ENCODE measurements at places on chromosomes 7 and 10.
A peak's percentile ranks its signal among the peaks of the same experiment; 100 is the strongest.

- DNase-seq = peak; percentile 5
Observed at GRCh38 chr10:14879928-14880193, 1.2 kb downstream of the SUV39H2 start.

DNA sequence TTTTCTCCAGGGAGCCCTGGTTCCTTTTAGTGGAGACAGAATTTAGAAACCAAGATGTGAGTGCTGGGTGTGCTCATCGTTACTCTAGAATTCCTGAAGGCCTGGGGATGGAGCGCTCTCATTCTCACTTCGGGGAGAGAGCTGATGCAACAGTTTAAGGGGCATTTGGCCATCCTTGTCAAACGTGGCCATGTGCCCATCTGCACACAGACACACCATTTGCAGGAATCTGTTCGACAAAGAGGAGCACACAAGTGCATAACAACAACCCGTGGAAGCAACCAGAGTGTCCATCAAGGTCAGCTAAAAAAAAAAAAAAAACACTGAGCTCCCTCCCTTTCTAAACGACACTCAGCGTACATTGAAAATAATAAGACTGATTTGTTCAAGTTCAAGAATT lies 23.0 kb upstream of the RET start:
- DNase-seq = no peak

DNA sequence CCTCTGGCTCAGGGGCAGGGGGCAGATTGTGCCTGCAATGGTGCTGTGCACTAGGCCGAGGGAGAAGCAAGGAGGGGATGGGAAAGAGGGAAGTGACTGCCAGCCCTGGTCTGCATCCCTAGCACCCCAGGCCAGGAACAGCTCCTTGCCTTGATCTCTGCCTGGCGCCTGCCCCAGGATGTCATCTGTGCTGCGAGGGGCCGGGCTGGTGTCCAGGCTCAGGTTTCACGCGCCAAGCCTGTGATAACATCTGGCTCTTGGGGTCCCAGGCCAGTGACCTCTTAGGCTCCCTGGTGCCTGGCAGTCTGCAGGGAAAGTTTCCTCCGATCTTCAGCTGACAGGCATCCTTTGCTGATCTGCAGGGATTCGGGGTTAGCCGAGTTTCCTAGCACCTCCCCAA lies 193.5 kb upstream of the GPR26 start:
- DNase-seq = no peak

DNA sequence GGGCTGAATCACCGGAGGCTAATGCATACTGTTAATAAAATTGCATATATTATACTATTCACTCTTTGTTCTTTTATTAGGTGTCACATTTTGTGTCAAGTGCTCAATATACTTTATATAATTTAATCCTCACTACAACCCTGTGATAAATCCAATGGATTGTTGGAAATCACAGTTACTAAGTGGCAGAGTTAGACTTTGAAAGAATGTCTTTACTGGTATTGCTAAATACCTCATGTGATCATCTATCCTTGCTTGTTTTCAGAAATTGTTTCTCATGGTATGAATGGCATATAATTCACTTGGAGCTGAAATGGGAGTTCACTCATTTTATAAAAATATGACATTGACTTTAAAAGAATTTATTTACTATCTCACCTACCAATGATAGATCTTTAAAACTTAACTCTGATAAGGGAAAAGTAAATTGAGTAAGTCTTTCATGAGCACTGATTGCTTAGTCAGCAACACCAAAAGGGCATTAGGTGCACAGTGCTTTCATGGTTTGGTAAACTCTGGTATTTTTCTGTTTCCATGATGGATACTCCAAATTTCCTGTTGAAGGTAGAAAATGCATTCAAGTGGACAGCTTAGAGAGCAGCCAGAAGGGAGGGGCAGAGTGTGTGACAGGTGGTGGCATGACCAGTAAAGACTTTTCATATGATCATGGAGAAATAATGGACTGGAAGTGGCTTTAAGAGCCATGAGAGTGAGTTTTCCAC lies 22.6 kb downstream of the ENKUR start:
- DNase-seq = no peak

DNA sequence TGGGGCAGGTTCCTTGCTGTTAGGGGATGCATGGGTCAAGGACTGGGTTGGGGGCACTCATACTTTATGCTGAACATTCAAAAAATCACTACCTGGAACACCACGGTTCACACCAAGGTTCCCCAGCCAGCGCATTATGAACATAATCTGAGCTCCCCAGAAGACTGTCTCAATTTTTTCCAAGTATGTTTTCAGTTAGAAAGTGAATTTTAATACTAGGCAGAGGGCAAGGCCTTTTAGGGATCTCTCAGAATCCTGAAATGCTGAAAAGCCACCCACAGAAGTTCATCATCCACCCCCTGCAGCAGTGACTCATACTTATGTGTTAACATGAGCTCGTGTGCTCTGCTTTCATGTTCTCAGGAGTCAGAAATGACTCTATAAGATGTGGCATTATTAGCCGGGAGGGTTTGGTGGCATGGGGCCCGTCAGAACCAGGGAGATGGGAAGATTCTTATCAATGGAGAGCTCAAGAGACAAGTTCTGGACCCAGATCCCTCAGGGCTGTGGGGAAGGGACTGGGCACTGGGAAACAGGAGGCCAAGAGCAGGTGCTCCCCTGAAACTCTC lies 185.2 kb upstream of the ITGB1 start:
- DNase-seq = no peak

DNA sequence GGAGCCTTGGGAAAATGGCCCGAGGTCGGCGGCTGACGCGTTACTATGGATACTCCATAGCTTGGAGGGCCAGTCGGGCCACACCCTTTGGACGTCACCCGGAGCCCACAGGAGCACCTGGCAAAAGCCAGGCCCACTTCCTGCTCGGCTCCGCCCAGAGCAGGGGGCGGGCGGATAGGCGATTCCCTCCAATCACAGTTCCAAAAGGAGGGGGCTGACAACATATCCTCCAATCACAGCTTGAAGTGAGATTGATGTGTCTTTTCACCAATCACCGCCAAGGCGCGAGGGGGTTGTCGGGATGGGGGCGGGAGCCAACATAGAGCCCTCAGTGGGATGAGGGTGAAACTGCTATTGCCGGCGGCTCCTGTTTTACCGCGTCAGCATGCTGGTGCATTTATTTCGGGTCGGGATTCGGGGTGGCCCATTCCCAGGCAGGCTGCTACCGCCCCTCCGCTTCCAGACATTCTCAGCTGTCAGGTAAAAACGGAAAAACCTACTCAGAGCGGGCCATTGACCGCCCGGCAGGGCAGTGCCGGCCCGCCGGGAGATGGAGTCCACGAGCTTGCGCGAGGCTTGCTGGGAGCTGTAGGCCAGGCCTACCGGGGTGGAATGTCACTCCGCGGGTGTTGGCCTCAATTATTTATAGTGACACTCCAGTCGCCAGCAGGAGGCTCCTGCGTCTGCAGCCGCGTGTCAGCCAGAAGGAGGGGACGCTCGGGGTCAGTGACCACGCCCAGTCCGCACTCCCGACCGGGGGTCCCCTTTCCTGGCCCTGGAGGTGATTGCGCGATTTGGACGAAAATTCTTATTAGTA lies at the start of gene ABCB8:
ABCB8 (plus strand) TSS at position 320 of the 817 bp plus-strand sequence; CDS start at position 386, 66 bp downstream.
- peak; percentile 99 for DNase-seq

DNA sequence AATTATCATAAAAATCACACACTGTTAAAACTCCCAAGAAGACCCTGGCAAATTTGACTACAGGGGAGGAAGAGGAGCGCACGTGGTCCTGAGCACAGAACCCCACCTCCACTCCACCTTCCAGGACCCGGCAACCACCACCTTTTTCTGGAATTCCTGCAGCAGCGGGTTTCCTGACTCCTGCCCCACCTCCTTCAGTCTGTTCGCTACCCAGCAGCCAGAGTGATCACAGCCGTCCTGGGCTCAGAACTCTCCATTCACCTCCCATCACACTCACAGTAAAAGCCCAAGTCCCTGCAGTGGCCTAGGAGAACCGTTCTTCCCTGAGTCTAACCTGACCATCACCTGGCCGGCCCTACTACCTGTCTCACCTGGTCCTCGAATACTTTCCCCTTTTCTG lies 107.4 kb upstream of the FAM204A start:
- no peak for DNase-seq

DNA sequence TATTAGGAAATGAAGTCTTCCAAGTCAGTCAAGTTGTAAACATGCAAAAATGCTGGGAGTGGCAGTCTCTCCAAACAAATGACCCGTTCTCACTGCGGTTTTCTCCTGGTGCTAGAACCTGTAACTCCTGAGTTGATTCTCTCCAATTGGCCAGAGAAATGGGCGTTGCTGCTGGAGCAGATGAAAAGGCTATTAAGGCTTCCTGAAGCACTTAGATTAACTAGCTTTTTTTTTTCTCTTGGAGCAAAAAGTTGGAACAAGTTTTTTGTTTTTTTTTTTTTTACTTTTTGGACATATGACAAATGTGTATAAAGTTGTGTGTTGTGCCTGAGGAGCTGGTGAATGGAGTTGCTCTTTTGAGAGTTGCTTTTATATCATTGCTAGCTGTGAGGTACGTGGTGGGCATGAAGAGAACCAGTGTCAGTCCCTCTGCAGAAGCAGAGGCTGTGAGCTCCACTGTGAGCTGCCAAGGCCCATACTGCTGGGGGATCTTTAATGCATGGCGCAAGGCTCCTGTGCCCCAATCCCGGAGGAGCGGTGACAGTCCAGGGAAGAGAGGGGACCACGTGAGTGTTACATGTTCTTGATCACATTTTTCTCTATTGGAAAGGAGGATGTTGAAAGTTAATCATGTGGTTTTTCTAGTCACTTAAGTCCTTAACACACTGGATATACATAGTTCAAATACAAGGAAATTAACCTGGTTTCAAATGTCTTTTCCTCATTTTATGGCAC lies 393.6 kb upstream of the GALNT17 start:
- no peak for DNase-seq

- no peak for DNase-seq
Observed at GRCh38 chr10:12774204-12774894, 227.2 kb downstream of the CCDC3 start.

DNA sequence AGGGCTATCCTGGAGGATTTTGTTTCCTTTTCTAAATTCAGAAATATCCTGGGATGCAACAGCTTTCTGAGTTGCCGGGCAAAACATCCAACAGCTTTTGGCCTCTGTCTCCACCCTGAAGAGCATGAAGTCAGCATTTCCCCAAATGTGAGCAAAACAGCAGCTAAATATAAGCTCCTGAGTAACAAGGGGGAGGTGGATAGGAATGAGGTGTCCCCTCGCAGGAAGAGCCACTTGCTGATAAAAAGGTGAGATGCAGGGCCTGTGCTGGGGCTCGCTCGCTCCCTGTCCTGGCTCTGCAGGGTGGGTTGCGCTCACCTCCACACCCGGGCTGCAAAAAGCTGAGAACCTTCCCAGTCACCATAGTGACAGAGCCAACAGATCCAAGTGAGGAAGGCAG lies 264.3 kb downstream of the ZEB1 start:
- no peak for DNase-seq

All from naive thymus-derived CD8-positive, alpha-beta T cell (primary cell).